ENCODE measurements at places on chromosomes 1 and 21.

GRCh38 chr1:51289676-51290488 is 40.5 kb downstream of the TTC39A start:
- DNase-seq: no peak

GRCh38 chr1:32464716-32465577 is at the start of gene ZBTB8B:
ZBTB8B (plus strand) TSS chr1:32465072; CDS start chr1:32470625, 5,553 bp downstream.
- DNase-seq: peak; percentile 91

DNA sequence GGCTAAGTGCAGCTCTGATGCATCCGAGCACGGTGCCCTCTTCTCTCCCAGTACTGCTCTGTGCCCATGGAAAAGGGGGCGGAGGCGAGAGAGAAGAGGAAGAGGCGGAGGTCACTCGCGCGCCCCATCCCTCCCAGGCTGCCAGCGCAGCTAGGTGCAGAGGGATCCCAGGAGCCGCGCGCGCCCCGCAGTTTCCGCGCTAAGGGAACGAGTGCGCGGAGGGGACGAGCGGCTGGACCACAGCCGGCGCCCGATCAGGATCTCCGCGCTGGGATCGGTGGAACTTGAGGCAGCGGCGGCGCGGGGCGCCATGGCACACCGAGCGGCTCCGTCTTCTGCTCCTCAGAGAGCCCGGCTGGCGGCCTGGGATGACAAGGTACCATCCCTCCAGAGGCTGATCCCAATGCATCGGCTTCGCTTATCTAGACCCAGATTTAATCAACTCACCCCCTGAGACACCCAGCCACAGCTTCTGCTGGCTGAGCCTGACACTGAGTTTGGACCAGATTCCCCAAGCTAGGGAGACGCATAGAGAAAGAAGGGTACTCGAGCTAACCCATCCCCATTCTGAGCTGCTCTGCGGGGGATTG is at the start of gene PTGFR:
PTGFR (plus strand) TSS at position 114 of the 590 bp plus-strand sequence. CDS start 1,770 bp downstream, outside the sequence.
- DNase-seq: no peak

DNA sequence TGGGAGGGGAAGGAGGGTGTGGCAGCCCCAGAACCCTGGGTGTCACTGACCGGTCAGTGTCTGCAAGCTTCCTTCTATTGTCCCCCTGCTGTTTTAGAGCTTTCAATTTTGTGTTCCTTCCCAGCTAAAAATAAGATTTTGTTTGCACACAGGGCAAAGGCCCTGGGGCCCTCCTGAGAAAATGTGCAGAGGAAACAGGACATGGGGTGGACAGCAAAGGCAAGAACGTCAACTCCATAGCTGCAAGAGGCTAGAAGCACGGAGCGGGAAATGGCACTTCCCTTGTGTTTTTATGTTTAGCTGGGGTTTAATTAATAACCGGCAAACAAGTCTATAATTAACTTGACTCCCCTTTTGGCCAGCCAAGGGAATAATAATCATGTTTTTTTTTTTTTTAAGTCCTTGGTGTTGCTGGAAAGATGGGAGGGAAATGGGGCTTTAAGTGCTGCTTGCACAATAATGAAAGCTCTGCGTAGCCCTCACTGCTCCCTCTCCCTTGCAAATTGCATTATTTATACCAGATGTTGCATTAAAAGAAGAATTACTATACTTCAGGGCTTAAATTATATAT is 261.4 kb upstream of the USP24 start:
- no peak for DNase-seq

- no peak for DNase-seq
Measured at GRCh38 chr1:156659661-156659987, 17.6 kb downstream of the NES start.

DNA sequence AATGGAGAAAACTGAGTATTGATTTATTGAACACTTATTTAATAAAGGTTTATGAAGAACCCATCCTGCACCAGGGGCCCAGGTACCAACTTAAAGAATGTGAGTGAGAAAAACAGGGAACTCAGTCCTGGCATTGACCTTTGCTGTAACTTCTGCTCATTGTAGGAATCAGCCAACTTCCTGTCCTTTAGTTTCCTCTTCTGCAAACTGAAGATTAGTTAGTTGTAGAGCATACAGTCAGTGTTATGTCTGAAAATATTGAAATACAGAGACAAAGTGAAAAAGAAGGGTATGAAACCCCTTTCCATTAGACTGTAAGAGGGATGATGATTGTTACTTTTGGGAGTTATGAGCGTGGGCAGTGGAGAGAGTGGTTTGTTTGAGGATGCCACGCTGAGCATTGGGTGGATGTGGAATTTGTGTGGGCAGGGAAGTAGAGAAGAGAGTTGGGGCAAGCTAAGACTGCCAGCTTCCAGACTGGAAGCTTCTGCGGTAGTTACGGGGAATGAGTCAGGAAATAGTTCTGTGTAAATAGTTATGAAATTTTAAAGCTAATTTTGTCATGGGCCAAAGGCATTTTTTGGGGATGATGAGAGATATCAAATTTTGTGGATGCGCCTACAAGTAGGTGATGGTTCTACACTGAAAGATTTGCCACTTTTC is 89.2 kb downstream of the GPR88 start:
- no peak for DNase-seq

DNA sequence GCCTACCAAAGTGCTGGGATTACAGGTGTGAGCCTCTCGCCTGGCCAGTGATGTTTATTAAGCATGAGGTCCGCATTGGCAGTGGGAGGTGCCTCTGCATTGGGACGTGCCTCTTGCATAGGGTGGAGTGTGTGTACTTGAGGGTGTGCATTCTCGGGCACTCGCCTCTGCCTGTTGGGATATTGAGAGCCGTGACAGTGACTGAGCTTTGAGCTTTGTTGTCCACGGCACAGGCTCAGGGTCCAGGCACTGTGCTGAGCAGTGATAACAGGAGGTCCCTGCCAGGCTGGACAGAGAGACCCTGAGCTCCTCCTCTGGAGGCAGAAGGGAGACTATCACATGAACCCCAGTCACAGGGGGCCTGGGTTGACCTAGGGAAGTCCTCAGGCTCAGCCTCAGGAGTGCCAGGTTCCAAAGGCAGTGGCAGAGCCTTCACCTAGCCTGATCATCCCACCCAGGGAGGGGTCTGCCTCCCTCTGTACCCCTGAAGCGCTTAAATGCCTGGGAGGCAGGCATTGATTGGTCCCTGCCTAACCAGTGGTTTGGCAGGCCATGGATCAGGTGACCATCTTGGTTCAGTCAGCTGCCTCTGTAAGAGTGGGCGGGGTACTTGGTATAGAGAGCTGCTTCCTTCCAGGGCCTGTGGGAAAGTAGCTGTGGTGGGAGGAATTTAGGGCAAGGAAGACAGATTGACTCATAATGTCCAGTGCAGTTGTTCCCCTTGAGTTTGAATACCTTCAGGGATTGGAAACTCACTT is 213.8 kb upstream of the TMEM51 start:
- no peak for DNase-seq

GRCh38 chr1:237687804-237688203 is 202.9 kb downstream of the ZP4 start:
- DNase-seq: no peak
